ENCODE measurements at places on chromosomes 16 and 17.
A peak's percentile ranks its signal among the peaks of the same experiment; 100 is the strongest.

GRCh38 chr17:80995131-80995530, 3.5 kb downstream of the CHMP6 start:
- DNase-seq = no peak

DNA sequence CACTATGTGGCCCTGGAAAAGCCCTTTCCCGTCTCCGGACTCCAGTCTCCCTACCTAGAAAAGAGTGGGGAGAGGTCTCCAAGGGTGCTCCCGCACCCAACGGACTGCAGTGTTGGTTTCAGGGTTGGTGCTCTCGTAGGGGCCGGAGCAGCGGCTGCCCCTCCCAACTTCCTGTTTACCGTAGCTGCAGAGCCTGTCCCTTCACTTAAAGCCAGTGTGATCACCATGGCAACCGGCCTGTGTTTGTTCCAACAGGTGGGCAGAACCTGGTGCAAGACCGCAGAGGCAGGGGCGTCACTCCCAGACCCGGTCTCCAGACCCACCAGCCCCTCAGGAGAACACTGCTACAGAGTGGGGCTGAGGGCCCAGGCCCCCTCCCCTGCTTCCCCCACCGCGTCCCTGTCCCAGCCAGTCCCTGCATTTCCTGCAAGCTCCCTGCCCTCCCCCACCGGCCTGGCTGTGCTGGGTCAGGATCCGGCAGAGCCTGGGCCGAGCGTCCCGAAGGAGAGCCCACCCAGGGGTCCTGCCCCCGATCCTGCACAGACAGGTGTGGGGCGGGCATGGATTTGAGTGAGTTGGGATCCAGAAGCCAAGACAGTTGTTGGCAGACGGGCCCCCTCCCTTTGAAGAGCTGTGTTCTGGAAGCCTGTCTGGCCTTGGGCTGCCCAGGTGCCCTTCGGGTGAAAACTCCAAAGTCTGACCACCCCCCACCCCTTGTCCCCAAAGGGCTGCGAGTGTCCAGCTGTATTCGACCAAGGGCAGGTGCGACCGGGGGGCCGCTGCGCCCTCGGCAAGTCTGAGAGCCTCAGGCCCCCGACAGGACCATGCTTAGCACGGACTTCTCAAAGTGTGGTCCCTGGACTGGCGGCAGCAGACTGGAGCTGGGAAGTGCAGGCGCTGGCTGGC, 1.5 kb upstream of the BAIAP3 start:
- DNase-seq = no peak

DNA sequence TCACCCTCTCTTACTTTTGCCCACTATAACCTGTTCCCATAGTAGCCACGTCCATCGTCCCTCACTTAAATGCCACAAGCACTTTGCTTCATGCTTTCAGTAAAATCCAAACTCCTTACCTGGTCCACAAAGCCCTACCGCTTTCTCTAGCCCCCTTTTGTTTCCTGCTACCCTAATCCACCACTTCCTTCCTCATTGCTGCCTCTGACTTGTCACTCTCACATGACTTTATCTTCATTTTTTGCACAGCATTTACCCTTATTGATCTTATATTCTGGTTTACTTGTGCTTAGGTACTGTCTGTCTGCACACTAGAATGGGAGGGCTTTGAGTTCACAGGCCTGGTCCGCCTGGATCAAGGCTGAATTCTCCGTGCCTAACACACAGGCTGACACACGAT, 340.0 kb downstream of the XYLT1 start:
- no peak for DNase-seq

- no peak for DNase-seq
Measured at GRCh38 chr16:79653373-79653891, 52.9 kb upstream of the MAF start.

DNA sequence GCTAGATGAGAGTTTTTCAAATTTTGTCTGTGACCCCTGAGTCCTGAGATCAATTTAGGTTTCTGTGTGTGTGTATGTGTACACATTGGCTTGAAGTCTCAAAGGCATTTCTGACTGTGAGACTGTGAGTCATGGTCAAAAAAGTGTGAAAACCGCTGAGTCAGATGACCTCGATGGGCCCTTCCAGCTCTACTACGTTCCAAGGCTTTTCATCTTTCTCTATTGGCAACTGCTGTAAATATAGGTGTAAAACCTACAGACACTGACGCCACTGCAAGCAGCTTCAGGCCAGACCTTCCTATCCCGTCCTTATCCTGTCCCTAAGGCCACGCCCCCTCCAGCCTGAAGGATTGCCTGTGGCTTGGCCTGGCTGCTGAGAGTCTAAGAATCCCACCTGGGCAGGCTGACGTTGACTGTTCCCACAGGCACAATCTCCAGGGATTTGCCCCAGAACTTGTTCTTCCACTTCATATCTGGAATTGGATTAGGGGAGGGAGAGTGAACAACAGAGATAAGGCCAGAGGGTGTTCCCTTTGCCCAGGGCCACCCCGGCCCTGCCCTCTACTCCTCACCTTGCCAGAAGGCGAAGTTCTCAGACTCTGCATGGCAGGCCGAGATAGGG, 11.3 kb downstream of the OSBPL7 start:
- no peak for DNase-seq

GRCh38 chr16:23537390-23537789, 19.8 kb downstream of the EARS2 start:
- DNase-seq = no peak

DNA sequence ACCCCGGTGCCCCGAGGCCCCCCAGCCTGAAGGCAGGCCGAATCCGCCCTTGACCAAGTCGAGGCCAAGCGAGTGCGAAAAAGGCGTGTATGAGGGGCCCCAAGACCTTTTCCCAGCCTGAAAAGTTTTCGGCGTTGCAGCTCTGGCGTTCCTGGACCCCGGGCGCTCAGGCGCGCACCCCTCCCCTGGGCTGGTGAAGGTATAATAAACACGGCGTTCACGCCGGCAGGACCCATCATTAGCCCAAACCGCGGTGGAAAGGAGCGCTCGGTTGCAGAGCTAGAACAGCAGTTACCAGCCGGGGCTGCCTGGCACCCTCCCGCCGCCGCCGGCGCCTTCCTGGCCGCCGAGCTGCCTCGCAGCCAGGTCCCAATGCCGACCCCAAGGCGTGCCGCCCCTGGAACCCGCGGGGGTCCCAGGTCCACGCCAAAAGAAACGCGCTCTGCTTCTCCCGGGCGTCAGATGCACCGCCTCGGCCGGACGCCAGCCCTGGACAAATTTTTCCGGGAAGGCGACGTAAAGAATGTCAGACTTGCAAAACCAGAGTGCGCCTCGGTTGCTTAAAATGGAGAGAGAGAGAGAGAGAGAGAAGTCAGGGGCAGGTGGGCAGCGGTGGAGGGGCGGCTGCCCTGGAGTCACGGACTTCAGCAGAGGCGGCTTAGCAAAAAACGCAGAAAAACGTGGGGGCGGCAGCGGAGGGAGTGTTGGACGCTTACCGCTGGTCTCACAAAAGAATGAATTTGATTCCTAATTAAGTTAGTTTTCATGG, 11.5 kb upstream of the FOXF1 start:
- DNase-seq = no peak

- no peak for DNase-seq
Measured at GRCh38 chr17:55730808-55731207, 8.1 kb upstream of the TMEM100 start.

DNA sequence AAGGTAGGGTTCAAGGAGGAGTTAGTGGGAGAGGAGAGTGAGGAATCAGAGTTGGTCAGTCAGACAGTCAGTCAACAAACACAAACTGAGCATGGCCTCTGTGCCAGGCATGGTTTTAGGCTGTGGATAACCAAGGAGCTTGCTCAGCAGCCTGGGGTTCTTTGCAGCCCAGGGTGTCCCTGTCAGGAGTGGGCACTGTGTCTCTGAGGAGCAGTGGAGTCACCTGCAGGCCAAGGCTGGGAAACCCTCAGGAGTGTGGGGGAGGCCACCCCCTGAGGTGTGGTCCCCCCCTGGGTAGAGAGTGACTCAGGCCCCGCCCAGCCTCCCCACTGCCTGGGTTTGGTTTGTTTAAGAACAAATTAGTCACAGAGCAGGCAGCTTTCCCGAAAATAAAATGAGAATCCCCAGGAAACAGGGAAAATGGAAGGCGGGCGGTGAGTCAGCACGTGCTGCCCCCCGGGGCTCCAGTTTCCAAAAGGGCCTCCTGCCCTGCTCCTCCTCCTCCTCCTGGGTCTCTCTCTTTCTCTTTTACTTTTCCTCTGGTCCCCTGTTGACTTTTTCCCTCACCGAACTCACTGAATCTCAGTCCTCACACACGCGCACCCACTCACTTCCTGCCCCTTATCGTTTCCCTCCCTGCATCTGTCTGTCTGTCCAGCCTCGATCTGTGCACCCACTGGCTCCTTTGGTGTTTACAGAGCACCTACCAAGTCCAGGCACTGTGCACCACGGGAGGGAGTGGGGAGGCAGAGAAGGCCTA, 44.3 kb downstream of the SOCS3 start:
- DNase-seq = peak; percentile 28

GRCh38 chr17:77217123-77217522, 76.4 kb downstream of the SEC14L1 start:
- no peak for DNase-seq

DNA sequence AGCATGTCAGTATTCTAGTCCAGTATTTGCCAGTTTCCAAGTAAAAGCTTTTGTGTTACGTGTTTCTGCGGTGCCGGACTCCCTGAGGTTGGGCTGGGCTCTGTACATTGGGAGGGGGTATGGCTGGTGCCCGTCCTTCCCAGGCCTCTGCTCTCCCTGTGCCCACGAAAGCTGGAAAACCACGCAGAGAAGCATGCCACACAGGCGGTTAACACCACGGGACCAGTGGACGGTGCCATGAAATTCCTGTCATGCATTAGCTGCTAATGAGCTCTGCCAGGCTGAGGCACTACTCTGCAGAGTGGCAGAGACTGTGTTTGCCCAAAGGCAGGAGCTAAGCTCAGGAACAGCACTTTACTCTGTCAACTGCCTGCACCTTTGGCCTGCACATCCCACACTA, 8.1 kb downstream of the SMIM5 start:
- no peak for DNase-seq
